Substantia nigra (tissue), 51 donors: ENCODE measurements at places on chromosomes 5 and 9.

DNA sequence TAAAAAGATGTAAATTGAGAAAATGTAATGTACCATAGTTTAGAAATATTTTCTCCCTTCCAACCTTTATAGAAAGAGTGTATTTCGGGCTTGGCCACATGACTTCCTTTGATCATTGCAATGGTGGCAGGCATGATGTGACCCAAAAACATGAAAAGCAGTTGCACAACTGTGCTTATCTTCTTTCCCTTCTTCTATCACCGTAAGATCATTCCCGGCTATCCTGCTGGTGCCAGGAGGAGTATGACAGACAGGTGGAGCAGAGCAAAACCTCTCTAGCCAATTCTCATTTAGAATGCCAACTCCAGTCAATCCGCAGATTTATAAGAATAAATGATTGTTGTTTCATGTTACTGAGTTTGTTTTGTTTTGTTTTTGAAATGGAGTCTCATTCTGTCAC is 10.6 kb upstream of the TESK1 start:
- DNase-seq = no peak

GRCh38 chr9:135076143-135076875 is 11.2 kb upstream of the OLFM1 start:
- no peak for DNase-seq

DNA sequence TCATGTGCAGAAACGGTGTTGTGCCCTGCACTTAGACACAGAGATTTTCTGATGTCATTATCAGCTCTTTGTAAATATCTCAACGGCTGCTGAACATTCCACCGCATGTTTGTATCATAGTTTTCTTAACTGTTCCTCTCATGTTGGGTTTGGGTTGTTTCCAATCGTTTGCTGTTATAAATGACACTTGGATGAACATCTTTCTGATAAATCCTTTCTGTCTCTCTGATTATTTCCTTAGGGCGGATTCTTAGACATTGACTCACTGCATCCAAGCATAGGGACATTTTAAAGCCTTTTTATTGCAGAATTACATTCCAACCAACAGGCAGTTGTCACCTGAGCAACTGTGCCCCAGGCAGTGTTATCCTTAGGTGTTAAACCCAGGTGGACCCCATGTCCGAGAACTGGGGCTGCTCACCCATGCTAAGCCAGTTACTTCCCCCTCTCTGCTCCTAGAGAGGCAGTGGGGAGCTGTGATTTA is 28.5 kb downstream of the COL5A1 start:
- DNase-seq = no peak

GRCh38 chr5:106874974-106875373 is 795.8 kb downstream of the EFNA5 start:
- DNase-seq = no peak

- no peak for DNase-seq
These were observed 18.0 kb downstream of the FAM174A start for GRCh38 chr5:100553209-100553608.
